ENCODE measurements at places on chromosomes 1 and 21. TPM values are rescaled to one million over a fixed set of nuclear protein-coding genes. Genes with fewer than 3 reads are reported as not detected.

TNFRSF14 gene
- total RNA-seq: 108 TPM

ACTA1 gene
- total RNA-seq: not detected

NPR1 gene
- total RNA-seq: 87.3 TPM

MPL gene
- 0.36 TPM for total RNA-seq

DDAH1 gene
- total RNA-seq: 16.2 TPM

CCDC181 gene
- 0.25 TPM for total RNA-seq

GBP6 gene
- total RNA-seq: not detected

DNA sequence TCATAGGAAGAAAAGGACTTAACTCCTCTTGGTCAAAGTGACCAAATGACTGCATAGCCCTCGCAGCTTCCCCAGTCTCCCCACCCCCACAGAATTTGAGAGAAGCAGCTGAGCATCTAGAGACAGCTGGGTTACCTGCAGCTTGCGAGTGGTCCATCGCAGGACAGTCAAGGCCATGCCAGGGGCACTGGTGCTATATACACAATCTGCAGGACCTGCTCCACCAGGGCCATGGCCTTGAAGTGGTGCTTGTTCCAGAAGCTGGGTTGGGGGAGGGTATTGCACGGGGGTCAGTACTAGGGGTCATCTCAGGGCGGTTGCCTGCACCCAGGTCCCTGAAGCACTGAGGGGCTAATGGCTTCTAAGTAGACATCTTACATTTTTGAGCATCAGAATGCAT is 10.4 kb downstream of the MRTO4 start:
- DNase-seq: no peak

DNA sequence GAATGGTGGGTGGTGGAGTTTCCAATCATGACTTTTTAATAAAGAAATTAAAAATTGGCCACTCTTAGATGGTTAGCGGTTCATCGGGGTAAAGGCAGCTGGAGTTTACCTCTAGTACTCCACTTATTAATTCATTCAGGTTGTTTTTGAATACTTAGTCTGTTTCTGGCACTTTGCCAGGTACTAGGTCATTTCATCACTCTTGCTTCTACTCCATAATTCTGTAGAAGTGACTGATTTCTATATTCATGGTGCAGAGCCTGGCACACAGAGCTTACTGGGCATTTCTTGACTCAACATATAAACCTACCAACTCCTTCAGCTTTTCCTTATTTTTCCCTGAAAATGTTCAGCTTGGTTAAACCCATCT is 31.5 kb downstream of the FOXD2 start:
- DNase-seq: no peak

GRCh38 chr21:23138797-23139196 is 2140.6 kb downstream of the NCAM2 start:
- DNase-seq: no peak

DNA sequence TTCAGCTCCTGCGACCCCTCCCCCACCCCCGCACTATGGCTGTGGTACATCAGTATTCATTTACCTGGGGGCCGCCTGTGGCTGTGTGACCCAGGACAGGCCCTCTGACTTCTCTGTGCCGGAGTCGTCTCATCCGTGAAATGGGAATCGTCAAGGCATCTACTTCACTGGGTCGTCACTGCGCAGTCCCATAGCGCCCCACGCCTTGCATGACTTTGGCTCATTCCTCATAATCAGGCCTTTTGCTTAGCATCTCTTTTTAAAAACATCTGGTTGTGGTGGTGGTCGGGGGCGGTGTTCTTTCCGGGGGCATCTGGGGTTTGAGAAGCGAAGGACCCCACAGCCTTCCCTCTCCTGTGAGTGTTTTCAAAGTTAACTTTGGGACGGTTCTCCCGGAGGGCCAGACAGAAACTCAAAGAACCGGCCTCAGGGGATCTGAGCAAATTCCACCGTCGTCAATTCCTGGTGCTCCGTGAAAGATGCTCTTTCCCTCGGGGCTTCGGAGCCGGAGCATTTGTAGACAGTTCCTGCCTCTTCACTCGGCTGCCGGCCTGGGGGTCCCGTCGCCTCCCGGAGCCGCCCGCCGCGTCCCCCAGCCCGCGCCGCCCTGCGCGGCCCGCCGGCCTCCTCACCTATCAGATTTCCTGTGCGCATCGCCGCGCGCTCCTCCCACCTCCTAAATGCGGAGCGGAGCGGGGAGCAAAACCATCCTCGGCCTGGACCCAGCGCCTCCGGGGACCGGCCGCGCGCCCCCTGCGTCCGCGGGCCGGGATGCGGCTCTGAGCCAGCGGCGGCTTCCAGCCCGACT is at the start of gene B3GALT5:
Gene B3GALT5 (plus strand): TSS at position 708 of the 808 bp plus-strand sequence. CDS start 47,620 bp downstream, outside the sequence.
- no peak for DNase-seq

All from omental fat pad (tissue), 4 donors.